Cardiac septum (tissue), 1 donor: ENCODE measurements at places on chromosomes 1 and 21.
A peak's percentile ranks its signal among the peaks of the same experiment; 100 is the strongest.

DNA sequence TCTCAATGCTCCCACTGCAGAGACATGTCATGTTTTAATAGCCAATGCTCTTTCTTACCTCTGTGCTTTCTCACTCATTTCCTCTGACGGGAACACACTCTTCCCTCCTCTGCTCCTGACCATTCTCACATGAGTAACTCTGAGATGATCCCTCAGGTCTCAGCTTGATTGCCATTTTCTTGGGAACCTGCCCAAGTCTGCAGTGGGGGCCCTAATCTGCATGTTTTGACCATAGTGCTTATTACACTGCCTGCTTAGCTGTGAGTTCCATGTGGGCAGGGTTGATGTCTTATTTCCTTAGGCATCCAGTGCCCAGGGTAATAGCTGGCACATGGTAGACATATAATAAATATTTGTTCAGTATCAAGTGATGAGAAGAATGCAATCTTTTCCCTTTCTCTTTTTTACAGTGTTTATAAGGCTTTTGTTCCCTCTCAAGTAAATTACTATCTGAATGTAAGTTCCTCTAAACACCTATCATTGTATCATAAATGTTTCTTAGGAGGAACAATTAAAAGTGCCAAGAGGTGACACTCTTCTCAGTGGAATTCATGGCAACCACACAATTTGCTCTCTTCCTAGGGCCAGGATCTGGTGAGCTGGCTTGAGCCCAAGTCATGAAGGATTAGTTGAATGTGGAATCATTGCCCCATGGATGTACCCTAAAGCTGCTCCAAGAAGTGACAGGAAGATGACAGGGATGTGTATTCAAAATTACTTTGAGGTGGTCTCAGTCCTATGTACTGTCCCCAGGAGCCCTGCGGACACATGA lies 485.4 kb upstream of the USP24 start:
- DNase-seq = no peak

GRCh38 chr1:230176871-230177411 lies 109.9 kb downstream of the GALNT2 start:
- DNase-seq = peak; percentile 82

DNA sequence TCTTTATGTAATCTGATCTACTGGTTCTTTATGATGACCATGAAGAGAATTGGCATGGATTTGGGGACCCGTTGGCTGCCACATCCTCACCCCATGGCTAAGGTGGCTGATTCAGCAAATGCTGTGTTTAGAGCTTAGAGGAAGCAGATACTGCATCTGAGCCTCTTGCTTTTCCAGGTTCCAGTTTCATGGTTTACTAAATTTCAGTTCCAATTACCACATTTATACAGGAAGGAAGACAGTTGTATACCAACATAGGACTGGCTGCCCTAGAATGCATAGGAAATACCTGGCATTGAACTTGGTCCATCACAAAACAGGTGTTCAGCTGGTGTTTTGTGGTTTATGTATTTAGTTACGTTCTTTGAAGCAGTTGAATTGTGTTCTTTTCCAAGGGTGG lies 107.1 kb downstream of the ST3GAL3 start:
- no peak for DNase-seq

- DNase-seq = no peak
These were observed 107.5 kb upstream of the CLDN14 start for GRCh38 chr21:36587388-36587787.

DNA sequence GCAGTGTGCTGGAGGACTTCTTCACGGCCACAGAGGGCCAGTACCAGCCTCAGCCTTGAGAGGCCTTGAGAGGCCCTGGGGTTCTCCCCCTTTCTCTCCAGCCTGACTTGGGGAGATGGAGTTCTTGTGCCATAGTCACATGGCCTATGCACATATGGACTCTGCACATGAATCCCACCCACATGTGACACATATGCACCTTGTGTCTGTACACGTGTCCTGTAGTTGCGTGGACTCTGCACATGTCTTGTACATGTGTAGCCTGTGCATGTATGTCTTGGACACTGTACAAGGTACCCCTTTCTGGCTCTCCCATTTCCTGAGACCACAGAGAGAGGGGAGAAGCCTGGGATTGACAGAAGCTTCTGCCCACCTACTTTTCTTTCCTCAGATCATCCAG lies 6.2 kb upstream of the HDAC1 start:
- DNase-seq = no peak

DNA sequence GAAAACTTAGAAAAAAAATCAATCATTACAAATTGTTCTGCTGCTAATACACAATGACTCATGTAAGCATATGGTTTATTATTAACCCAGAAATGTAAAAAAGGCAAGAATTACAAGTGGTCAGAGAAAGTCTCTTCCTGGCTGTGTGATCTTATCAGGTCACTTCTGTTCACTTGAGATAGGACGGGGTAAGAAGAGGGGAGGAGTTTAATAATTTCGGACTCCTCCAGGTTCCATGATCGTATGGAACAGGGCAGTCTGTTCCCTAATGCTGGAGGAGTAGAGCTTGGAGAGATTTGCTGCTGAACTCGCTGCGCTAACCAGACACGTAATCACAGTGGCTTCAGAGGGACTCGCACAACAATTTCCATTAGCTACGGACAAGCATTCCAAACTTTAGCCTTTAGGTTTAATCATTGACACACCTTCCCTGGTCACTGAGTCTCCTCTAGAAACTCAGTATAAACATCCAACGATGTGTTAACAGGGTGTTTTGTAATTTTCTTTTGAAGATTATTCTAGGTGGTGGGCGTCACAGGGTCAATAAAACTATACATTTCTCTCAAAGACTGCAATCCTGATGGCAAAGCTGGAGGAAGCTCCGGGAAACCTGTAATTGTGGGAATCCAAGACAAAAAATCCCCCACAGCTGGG lies 1.3 kb downstream of the CRYZ start:
- no peak for DNase-seq

DNA sequence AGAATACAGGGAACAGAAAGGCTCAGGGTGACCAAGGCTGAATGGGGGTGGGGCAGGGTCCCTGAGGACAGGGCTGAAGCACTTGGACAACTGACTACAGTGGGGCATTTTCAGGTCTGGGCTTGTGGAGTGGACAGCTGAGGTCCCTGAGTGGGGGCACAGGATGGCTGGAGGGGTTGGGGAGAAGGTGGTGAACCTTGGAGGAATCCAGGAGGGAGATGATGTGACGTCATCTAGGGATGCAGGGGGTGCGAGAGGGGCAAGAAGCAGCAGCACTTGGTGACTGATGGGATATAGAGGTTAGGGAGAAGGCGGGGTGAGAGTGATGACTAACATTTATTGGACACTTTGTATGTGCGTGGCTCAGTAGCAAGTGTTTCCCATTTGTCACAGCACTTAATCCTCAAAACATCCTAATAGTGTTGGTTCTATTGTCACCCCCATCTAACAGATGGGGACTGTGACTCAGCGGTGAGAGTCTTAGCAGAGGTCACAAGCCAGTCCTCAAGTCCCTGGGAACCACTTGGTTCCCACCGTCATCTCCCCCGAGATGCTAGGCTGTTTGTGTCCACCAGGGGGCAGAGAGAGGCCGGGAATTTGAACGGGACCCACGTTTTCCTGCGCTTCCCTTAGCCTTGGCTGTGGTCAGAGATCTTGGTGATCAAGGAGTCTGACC lies 27.9 kb upstream of the BMP8B start:
- DNase-seq = no peak

DNA sequence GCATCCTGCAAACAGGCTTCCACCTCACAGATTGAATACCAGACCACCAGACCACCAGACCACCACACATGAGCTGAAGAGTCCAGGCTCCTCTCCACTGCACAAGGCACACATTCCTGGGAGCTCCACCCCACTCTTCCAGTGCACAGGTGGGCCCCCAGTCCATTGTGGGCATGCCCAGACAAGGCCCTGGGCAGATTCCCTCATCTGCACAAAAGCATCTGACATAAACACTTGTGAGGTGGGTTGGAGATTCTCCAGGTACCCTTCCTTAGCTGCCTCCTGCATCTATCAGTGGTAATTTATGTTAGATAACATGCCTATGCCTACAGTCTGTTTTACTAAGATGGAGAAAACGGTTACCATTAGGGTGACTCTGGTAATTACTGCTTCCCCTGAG lies 11.6 kb upstream of the CTBS start:
- no peak for DNase-seq

GRCh38 chr21:37072274-37072987 lies 440 bp downstream of the PIGP start:
- DNase-seq = peak; percentile 85

- no peak for DNase-seq
These were observed 630.0 kb upstream of the ADGRL2 start for GRCh38 chr1:81170721-81171120.

DNA sequence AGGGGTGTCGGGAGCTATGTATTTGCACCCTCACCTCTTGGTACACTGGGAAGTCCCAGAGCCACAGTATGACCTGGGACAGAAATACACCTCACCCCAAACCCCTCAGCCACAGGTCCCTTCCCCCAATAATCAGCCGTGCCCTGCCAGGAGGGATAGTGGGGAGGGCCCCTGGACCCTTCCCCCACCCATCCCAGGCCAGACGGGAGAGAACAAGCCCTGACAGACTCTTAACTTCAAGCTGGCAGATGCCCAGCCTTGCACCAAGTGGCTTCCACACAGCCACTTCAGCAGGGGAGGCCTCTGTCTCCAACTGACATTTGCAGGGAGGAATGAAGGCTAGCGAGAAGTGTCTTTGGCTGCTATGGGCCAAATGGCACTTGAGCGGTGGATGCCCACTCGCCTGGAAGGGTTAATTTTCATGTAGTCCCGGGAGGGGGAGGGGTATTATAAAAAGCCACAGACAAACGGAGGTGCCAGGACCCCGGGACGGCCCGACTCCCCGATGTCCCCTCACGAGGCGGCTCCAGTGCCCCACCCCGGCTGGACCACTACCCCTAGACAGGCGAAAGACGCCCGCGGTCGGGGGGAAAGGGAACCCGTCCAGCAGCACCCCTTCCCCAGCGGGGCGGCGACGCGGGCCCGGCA lies 495 bp downstream of the SYNC start:
- DNase-seq = peak; percentile 72

DNA sequence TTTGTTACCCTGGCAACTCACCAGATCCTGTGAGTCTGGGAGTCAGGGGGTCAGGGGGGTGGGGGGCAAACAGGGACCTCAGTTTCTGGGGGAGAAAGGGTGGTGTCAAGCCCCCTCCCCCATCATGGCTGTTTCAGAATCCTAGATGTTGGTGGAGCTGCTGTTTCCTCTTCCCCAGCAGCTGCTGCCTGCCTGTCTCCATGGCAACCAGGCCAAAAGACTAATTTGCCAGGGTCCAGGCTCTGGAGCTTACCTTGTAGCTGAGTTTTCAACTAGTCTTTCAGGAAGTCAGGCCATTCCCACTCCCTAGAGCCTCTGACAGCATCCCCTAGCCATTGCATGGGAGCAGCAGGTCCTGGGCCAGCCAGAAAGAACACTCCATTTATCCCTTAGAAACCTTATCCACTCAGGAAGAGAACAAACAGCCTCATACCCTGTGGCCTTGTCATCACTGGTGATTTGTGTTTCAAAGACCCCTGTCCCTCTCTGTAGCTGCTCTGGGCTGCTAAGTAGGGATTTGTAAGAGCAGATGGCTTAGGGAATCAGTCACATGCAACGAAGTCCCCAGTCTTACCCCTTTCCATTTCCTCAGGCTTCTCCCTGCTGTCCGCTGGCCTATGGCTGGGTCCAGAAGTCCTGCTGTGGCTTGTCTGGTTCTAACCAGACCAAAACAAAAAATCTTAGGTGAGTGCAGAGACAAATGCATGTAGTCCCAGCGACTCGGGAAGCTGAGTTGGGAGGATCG lies 21.5 kb upstream of the STMN1 start:
- DNase-seq = no peak

DNA sequence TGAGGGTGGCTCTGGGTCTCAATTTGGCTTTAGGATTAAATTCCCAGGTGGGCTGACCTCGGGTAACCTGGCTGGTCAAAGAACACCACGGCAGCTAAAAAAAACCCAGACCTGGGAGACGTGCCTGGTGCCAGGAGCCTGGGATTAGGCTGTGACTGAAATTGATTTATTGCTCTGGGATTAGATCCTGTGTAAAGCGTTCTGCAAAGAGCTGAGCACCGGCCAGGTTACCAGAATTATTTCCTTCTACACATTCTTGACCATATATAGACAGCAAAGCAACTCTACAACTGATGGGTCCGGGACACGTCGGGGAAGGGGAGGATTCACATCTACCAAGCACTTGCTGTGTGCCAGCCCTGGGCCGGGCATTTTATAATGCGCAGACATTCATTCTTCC lies 45.2 kb downstream of the TMCO4 start:
- DNase-seq = no peak

- no peak for DNase-seq
These were observed 31.7 kb upstream of the CACYBP start for GRCh38 chr1:174967845-174968705.

DNA sequence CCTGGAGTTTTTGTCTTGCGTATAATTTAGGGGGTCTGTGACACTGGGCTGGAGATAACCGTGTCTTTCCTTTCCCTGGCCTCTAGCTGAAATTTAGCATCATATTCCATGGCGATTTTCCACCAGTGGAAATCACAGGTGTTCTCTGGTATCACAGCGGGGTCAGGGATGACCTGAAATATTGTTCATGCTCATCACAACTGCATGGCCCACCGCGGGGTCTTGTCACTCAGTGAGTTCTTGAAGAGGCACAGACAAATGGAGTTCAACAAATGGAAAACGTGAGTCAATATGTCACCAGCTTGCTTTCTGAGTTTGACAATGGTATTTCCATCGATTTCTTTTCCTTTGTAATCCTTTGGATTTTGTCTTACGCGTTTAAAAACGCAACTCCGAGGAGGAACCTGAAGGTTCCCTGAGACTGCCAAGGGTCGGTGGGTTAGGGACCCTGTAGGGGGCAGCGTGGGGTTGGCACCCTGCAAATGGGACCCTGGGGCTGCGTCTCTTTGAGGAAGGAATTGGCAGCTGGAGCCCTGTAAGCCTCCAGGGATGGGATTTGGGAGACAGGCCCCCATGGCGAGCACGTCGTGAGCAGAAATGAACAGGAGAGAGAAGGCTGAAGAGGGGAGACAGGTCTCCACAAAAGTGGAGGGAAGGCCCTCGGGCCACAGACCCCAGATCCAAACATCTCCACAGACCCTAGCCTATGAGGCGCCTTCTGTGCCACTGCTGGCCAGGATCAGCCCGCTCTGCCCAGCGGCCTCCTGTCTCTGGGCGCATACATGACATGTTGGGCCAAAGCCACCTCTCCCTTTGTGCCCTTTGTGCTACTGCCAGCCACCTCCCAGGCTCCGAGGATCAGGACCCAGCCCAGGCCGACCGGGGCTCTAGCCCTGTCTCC lies 32.1 kb upstream of the RUNX3 start:
- DNase-seq = no peak

- DNase-seq = no peak
These were observed 88.5 kb upstream of the HMCN1 start for GRCh38 chr1:185645686-185646085.

DNA sequence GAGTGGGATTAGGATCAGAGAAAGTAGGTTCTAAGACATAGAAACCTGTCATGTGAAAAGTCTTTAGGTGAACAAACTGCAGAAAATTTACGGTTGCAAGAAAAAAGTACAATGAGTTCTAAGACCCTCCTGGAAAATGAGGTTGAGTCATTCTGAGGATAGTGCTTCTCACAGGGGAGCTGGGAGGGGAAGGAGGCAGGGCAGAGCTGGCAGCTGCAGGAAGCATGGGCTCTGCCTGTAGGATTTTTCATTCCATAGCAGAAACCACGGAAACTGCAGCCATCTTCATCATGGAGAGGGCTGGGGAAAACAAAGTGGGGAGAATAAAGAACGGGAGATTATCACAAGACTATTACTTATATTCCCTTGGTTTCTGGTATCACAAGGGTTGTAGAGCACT lies 25.8 kb upstream of the THEM4 start:
- no peak for DNase-seq
